ENCODE measurements at places on chromosomes 4 and X. TPM values are rescaled to one million over a fixed set of nuclear protein-coding genes. Genes with fewer than 3 reads are reported as not detected.

The AGTR2 gene
- not detected for total RNA-seq

The AMMECR1 gene
- 12.3 TPM for total RNA-seq

The CCDC158 gene
- total RNA-seq: not detected

The LDB2 gene
- not detected for total RNA-seq

The CLGN gene
- 0.11 TPM for total RNA-seq

The NCAPG gene
- 58.2 TPM for total RNA-seq

Measured in activated T-helper 2 cell treated with anti-CD3 and anti-CD28 coated beads, Interferon-gamma antibody, Interleukin-2, Interleukin-4, amounts not matched to agents 10 μg/mL and 5 μg/mL and 100 μg/mL, durations not matched to agents 14 hours and 24 hours and 36 hours (primary cell).